ENCODE measurements at places on chromosomes 5 and 9. TPM values are rescaled to one million over a fixed set of nuclear protein-coding genes. Genes with fewer than 3 reads are reported as not detected.

DNA sequence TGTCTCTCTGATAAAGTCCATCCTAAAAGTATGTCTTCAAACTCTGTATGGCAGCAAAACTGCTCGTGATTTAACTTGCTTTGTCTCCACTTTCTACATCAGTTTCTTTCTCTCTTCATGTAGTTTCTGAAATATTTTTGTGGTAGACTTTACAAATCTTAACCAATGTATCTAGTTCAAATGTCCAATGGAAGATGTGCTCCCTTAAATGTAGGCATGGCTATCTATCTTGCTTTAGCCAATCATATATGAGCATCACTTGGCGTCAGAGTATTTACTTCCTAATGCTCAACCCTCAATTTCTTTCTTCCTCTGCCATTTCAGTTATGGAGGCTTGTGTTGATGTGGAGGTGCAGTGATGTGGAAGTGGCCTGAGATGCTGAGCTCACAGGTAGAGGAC, 206.1 kb upstream of the ZNF608 start:
- no peak overlapping the region for H3K27ac ChIP-seq
- H3K36me3 ChIP-seq: no peaks in the 10 kb centered on the region
- H3K4me1 ChIP-seq: peaks cover 13% of the 10 kb centered on the region
- no peak for DNase-seq
- H3K4me3 ChIP-seq: no peak overlapping the region

- no peak overlapping the region for H3K27ac ChIP-seq
- no peak overlapping the region for H3K4me3 ChIP-seq
- H3K4me1 ChIP-seq: peaks cover 16% of the 10 kb centered on the region
- peaks cover 5% of the 10 kb centered on the region for H3K36me3 ChIP-seq
- peaks cover 7% of the 10 kb centered on the region for H3K27me3 ChIP-seq
Measured at GRCh38 chr9:137613259-137613658, 5.5 kb upstream of the EHMT1 start.

COL23A1 gene
- 75.2 TPM for total RNA-seq

TLX3 gene
- 0.23 TPM for total RNA-seq

GRCh38 chr5:116750631-116751580, 176.3 kb upstream of the SEMA6A start:
- H3K36me3 ChIP-seq: peaks cover 6% of the 10 kb centered on the region
- H3K4me1 ChIP-seq: no peaks in the 10 kb centered on the region
- no peak for DNase-seq
- no peak overlapping the region for H3K27ac ChIP-seq

DNA sequence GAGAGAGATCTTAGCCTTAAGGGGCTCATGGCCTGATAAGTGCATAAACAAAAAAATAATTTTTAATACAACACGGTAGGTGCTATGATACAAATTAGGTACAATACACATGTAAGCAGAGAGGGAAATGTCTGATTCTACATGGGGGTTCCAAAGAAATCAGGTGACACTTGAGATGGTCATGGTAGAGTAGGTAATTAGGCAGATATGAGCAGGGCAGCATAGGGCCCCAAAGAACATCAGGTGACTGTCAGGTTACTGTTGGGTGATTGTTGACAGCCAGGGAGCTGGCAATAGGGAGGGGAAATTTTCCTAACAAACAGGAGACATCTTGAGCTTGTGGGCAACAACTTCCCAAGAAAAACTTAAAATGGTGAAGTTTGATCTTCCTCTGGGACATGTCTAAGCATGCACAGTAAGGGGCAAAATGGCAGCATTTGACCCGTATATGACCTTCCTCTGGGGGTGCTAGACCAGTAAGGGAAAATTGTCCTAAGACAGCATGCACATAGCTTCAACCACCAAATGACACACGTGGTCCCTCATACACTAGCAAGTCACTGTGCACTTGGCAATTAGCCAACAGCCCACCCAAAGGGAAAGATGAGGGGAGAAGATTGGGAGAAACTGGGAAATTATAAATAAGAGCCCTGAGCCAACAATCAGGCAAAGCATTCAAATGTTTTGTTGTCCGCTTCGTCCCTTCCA, 37.3 kb upstream of the TENT4A start:
- peaks cover 13% of the 10 kb centered on the region for H3K36me3 ChIP-seq
- no peak for DNase-seq
- H3K27me3 ChIP-seq: peaks cover 3% of the 10 kb centered on the region
- no peak overlapping the region for H3K27ac ChIP-seq
- H3K4me3 ChIP-seq: no peak overlapping the region

DNA sequence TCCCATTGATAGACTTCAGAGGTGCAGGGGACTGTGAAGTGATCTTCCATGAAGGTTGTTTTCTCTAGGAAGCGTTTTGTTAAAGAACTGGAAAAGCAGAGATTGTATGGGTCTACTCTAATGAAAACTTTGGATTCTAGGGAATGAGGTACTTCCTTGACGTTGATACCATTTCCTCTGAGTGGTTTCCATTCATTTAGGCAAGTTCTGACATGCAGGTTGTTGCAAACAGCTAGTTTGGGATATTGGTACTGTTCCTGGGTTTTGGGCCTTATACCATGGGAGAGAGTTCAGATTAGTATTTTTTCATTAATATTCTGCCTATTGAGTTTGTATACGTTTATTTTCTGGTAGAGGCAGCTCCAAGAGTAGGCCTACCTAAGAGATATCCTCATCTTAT, 25.7 kb downstream of the SMARCA2 start:
- no peaks in the 10 kb centered on the region for H3K27me3 ChIP-seq
- H3K4me1 ChIP-seq: peaks cover 14% of the 10 kb centered on the region
- no peak overlapping the region for H3K4me3 ChIP-seq
- no peak for DNase-seq
- no peak overlapping the region for H3K27ac ChIP-seq
- peaks cover 10% of the 10 kb centered on the region for H3K36me3 ChIP-seq

TRIP13 gene
- 8.4 TPM for total RNA-seq

KCNN2 gene
- 2.4 TPM for total RNA-seq

DNA sequence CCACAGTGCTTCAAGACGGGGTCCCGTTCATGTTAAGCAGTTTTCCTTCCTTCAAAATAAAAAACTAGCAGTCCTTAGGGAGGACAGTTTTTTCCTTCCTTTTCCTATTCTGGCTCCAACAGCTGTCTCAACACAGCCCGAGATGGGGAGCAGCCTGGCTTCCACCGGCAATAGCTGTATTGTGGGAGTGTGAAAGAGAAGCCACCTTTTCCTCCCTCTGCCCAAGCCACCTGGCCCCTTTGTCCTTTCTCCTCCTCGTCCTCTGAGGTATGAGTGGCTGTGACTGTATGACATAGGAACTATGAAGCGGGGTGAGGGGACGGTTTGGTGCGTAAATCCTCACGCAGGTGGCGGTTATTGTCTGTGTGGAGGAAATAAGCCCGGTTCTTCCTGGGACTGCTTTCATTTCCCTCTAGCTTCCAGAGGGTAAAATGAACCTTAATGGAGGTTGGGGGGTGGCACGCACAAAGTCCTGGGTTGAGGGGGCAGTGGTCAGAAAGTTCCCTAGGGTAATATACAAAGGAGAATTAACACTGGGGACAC, 292.0 kb upstream of the DMRT1 start:
- peaks cover 46% of the 10 kb centered on the region for H3K4me1 ChIP-seq
- peak overlapping the region; percentile 95 for H3K27ac ChIP-seq
- H3K27me3 ChIP-seq: peaks cover 5% of the 10 kb centered on the region
- H3K4me3 ChIP-seq: no peak overlapping the region
- peaks cover 10% of the 10 kb centered on the region for H3K36me3 ChIP-seq

GRCh38 chr5:139847790-139848507, 52.3 kb downstream of the PSD2 start:
- peaks cover 12% of the 10 kb centered on the region for H3K4me1 ChIP-seq
- H3K27ac ChIP-seq: no peak overlapping the region
- no peaks in the 10 kb centered on the region for H3K36me3 ChIP-seq
- H3K4me3 ChIP-seq: no peak overlapping the region
- H3K27me3 ChIP-seq: peaks cover 28% of the 10 kb centered on the region
- DNase-seq: peak; percentile 61

SLIT3 gene
- 3.2 TPM for total RNA-seq

DNA sequence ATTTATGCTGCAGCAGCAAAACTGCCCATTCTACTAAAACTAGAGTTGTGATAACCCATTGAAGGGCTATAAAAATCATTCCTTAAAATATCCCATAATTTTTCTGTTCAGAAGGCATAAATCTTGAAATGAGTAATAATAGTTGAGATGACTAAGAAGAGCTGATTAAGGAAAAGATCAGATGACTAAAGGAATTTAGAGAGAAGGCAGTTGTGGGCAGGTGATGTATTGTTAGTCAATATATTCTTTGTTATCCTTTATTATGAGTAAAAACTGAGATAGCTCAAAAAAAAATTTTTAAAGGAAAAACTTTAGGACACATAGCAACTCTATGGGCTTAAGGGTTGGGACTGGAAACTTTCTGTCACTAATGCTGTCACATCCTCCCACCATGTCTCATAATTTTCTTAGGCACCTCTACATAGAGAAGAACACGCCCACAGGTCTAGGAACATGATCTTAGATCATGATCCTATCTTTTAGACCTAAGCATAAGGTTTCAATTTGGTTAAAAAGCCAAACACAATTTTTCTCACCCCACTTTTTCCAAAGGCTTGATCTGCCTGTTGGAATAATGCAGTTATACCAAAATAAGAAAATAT, 597.5 kb upstream of the MEF2C start:
- H3K27me3 ChIP-seq: no peaks in the 10 kb centered on the region
- H3K4me1 ChIP-seq: no peaks in the 10 kb centered on the region
- H3K36me3 ChIP-seq: no peaks in the 10 kb centered on the region
- no peak overlapping the region for H3K4me3 ChIP-seq

GRCh38 chr5:998246-999031, 10.2 kb upstream of the NKD2 start:
- H3K27me3 ChIP-seq: peaks cover 9% of the 10 kb centered on the region
- peaks cover 19% of the 10 kb centered on the region for H3K4me1 ChIP-seq
- no peaks in the 10 kb centered on the region for H3K36me3 ChIP-seq
- DNase-seq: no peak
- H3K27ac ChIP-seq: no peak overlapping the region

DNA sequence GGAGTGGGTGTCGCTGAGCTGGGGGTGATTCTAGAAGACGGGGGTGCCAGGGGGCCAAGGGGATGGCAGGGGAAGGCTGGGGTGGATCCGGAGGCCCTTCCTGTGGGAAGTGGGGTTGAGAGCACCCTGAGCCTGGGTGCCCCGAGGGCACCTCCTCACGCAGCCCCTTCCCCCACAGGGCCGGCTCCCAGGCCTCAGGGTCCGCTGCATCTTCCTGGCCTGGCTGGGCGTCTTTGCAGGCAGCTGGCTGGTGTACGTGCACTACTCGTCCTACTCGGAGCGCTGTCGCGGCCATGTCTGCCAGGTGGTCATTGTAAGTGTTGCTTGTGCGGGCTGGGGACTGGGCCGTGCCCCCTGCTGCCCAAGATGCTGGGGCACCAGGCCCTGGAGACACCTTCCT, 5.0 kb downstream of the DIPK1B start:
- H3K27ac ChIP-seq: no peak overlapping the region
- peaks cover 18% of the 10 kb centered on the region for H3K36me3 ChIP-seq
- no peak for DNase-seq

C5orf52 gene
- not detected for total RNA-seq

GRCh38 chr9:2039294-2040180, 24.4 kb downstream of the SMARCA2 start:
- H3K4me3 ChIP-seq: no peak overlapping the region
- H3K27me3 ChIP-seq: no peaks in the 10 kb centered on the region
- DNase-seq: no peak
- H3K4me1 ChIP-seq: peaks cover 14% of the 10 kb centered on the region
- no peak overlapping the region for H3K27ac ChIP-seq

BTNL8 gene
- total RNA-seq: 0.59 TPM

ZDHHC11 gene
- 14.3 TPM for total RNA-seq

- no peak overlapping the region for H3K4me3 ChIP-seq
- H3K27ac ChIP-seq: no peak overlapping the region
- H3K27me3 ChIP-seq: no peaks in the 10 kb centered on the region
- DNase-seq: peak; percentile 60
Measured at GRCh38 chr5:154972476-154973080, 31.7 kb downstream of the MRPL22 start.

DNA sequence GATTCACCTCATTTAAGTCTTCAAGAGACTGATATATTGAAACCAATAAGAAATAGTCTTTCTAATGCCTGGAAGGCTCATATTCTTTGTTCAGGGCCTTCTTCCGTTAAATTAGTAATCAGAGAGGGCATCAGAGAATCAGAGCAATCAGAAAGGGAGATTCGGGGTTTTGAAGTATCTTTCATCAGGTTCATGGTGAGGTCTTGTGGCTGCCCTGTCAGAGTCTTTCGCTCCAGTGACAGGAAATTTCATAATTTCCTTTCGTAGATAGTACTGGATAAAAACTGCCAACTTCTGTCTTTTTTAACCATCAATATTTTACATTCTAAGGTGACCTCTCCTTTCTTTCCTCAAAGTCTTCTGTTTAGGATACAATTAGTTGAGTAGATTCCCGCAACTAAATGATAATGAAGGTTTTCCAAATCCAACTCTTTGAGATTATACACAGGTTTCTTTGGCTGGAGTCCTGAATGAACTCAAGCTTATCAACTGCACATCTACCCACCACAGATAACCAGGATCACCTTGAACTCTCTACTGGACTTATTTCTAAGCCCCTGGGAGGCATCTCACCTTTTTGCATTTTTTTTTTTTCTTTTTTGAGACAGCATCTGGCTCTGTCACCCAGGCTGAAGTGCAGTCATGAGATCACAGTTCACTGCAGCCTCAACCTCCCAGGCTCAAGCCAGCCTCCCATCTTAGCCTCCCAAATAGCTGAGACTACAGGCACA, 5.5 kb downstream of the IL31RA start:
- no peak overlapping the region for H3K4me3 ChIP-seq
- no peaks in the 10 kb centered on the region for H3K36me3 ChIP-seq

STPG3 gene
- not detected for total RNA-seq

- peaks cover 33% of the 10 kb centered on the region for H3K36me3 ChIP-seq
- peaks cover 14% of the 10 kb centered on the region for H3K4me1 ChIP-seq
- peak overlapping the region; percentile 46 for H3K27ac ChIP-seq
- DNase-seq: no peak
- peaks cover 6% of the 10 kb centered on the region for H3K27me3 ChIP-seq
Measured at GRCh38 chr9:129806061-129806460, 3.1 kb downstream of the TOR1B start.

KIF2A gene
- 56.8 TPM for total RNA-seq

GRCh38 chr9:117072216-117072615, 342.6 kb downstream of the ASTN2 start:
- H3K36me3 ChIP-seq: no peaks in the 10 kb centered on the region
- peaks cover 5% of the 10 kb centered on the region for H3K4me1 ChIP-seq
- DNase-seq: no peak

- no peaks in the 10 kb centered on the region for H3K4me1 ChIP-seq
- H3K27me3 ChIP-seq: no peaks in the 10 kb centered on the region
- H3K4me3 ChIP-seq: no peak overlapping the region
- H3K36me3 ChIP-seq: no peaks in the 10 kb centered on the region
- no peak for DNase-seq
Measured at GRCh38 chr5:170660531-170660930, 123.0 kb upstream of the GABRP start.

PPP3R2 gene
- total RNA-seq: 2.2 TPM

DNA sequence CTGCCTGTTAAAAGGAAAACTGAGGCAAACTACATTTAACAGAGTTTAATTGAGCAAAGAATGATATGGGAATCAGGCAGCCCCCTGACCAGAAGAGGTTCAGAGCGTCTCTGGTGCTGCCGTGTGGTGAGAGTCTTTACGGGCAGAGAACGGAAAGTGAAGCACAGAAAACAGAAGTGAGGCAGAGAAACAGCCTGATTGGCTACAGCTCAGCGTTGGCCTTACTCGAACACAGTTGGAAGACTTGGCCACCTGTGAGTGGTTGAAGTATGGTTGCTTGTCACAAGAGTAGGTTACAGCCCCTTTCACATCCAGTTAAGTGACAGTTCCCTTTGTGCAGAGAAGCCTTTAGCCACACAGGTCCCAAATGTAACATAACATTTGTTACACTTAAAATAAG, 16.9 kb upstream of the FBP1 start:
- DNase-seq: no peak
- no peak overlapping the region for H3K4me3 ChIP-seq
- peak overlapping the region; percentile 3 for H3K27ac ChIP-seq
- peaks cover 3% of the 10 kb centered on the region for H3K27me3 ChIP-seq

PJA2 gene
- 78.2 TPM for total RNA-seq

Measured in endothelial cell (in vitro differentiated cells).